ENCODE measurements at places on chromosomes 6 and 20. TPM values are rescaled to one million over a fixed set of nuclear protein-coding genes. Genes with fewer than 3 reads are reported as not detected.

DNA sequence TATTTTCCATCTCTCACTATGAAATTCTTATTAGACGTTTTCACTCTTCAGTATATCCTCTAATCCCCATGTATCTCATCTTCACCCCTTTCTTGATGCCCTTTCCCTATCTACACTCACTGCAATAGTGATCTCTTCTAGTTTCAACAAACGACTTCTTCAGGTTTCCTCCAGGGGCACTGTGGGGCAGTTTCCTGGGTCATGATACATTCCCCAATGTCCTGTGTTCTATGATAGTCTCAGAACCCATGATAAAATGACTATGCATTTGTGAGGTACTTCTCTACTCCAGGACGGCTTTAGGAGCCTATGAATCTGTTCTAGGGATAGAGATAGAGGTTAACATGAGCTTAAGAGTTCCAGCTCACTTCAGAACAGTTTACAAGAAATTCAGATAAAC lies 183.3 kb downstream of the FOXC1 start:
- H3K36me3 ChIP-seq: no peaks in the 10 kb centered on the region
- no peak overlapping the region for H3K4me3 ChIP-seq
- H3K27ac ChIP-seq: no peak overlapping the region
- DNase-seq: no peak
- H3K4me1 ChIP-seq: peaks cover 3% of the 10 kb centered on the region

DNA sequence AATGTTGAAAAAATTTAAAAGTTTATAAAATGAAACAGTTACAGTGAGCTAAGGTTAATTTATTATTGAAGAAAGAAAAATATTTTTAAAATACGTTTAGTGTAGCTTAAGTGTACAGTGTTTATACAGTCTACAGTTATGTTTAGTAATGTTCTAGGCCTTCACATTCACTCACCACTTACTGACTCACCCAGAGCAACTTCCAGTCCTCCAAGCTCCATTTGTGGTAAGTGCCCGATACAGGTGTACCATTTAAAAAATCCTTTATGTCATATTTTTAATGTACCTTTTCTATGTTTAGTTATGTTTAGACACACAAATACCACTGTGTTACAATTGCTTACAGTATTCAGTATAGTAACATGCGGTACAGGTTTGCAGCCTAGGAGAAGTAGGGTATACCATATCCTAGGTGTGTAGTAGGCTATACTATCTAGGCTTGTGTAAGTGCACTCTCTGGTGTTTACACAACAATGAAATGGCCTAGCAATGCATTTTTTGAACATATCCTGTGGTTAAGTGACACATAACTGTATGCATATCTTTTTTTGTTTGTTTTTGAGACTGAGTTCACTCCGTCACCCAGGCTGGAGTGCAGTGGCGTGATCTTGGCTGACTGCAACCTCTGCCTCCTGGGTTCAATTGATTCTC lies 26.3 kb downstream of the FLRT3 start:
- no peak overlapping the region for H3K27ac ChIP-seq
- H3K27me3 ChIP-seq: no peaks in the 10 kb centered on the region
- H3K4me1 ChIP-seq: no peaks in the 10 kb centered on the region
- no peak overlapping the region for H3K4me3 ChIP-seq

- no peak overlapping the region for H3K4me3 ChIP-seq
- no peaks in the 10 kb centered on the region for H3K27me3 ChIP-seq
- H3K4me1 ChIP-seq: no peaks in the 10 kb centered on the region
- H3K36me3 ChIP-seq: no peaks in the 10 kb centered on the region
- H3K27ac ChIP-seq: no peak overlapping the region
Observed at GRCh38 chr6:126308362-126308761, 31.6 kb upstream of the CENPW start.

GRCh38 chr20:60262967-60263603 lies 304.9 kb downstream of the CDH26 start:
- no peak overlapping the region for H3K27ac ChIP-seq
- H3K4me1 ChIP-seq: no peaks in the 10 kb centered on the region
- H3K27me3 ChIP-seq: peaks cover 39% of the 10 kb centered on the region
- no peak for DNase-seq
- no peaks in the 10 kb centered on the region for H3K36me3 ChIP-seq

DNA sequence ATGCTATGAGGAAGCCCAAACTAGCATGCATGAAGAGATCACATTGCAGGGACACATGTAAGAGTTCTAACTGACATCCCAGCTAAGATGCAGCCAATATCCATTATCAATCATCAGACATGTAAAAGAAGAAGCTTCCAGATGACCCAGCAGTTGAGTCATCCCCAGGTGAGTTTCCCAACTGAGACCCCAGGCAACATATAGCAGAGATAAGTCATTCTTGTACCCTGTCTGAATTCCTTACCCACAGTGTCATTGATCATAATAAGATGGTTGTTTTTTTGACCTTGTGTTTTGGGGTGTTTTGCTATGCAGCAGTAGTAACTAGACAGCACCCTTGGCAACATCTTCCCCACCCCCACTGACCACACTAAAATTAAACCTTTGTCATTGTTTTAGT lies 18.9 kb downstream of the SIRPD start:
- H3K27me3 ChIP-seq: peaks cover 2% of the 10 kb centered on the region
- no peak overlapping the region for H3K27ac ChIP-seq
- no peak for DNase-seq
- no peaks in the 10 kb centered on the region for H3K36me3 ChIP-seq

GRCh38 chr6:5531161-5531560 lies 269.8 kb downstream of the FARS2 start:
- H3K27me3 ChIP-seq: no peaks in the 10 kb centered on the region
- no peak for DNase-seq
- no peaks in the 10 kb centered on the region for H3K4me1 ChIP-seq
- H3K36me3 ChIP-seq: no peaks in the 10 kb centered on the region
- no peak overlapping the region for H3K4me3 ChIP-seq

DNA sequence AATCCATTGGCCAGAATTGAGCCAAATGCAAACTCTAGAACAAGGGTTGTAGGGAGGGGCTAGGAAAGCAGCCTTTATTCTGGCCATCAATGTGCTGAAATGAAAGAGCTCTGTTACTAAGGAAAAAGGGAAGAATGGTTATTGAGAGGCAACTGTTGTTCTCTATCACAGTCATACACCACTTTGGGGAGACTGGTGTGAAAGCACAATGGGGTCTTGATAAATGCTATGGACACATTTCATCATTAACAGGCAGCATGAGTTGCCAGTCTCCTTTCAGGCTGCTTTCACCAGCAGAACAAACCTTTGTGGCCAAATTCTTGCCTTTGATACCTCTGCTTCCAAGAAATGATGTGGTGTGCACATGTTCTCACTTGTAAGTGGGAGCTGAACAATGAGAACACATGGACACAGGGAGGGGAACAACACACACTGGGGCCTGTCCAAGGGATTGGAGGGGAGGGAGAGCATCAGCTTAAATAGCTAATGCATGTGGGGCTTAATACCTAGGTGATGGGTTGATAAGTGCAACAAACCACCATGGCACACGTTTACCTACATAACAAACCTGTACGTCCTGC lies 86.2 kb downstream of the CDS2 start:
- no peak overlapping the region for H3K27ac ChIP-seq
- DNase-seq: no peak
- peaks cover 8% of the 10 kb centered on the region for H3K4me1 ChIP-seq

- no peaks in the 10 kb centered on the region for H3K36me3 ChIP-seq
- no peak overlapping the region for H3K27ac ChIP-seq
- no peak for DNase-seq
Observed at GRCh38 chr6:80907831-80908230, 801.4 kb downstream of the BCKDHB start.

DNA sequence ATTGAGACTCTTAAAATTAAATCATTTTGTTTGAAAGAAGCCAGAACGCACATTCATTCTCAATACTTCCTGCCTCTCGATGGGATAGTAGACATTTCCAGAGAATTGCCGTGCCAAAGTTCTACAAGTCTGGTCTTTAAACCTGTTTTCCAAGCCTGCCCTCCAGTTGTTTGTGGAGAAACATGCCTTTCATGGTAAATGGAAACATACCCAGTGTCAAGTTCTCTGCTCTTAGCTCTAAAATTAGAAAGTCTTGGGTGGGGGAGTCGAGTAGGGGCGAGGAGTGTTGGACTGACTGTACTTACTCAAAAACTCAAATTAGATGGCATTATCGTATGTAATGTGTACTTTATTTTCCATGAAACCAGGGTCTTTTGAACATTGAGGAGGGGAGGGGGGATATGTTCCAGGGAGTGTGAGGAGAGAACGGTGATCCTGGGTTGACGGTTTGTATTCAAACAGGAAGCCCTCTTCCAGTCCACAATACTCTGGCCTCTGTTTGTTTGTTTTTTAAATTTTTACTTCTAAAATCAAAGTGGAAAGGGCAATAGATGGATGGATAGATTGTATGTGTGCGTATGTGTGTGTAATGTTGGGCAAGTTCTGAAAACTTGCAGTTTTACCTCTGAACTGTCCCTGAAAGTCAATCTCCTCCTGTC lies 106.8 kb upstream of the ARMC2 start:
- H3K36me3 ChIP-seq: no peaks in the 10 kb centered on the region
- H3K27ac ChIP-seq: no peak overlapping the region
- peaks cover 35% of the 10 kb centered on the region for H3K4me1 ChIP-seq
- no peaks in the 10 kb centered on the region for H3K27me3 ChIP-seq
- no peak for DNase-seq

GRCh38 chr6:100457311-100457990 lies 7.3 kb downstream of the SIM1 start:
- H3K27me3 ChIP-seq: peaks cover 100% of the 10 kb centered on the region
- H3K4me3 ChIP-seq: no peak overlapping the region
- DNase-seq: no peak

- no peak for DNase-seq
- no peaks in the 10 kb centered on the region for H3K4me1 ChIP-seq
- no peak overlapping the region for H3K4me3 ChIP-seq
- no peak overlapping the region for H3K27ac ChIP-seq
Observed at GRCh38 chr6:11309947-11310665, 77.6 kb upstream of the NEDD9 start.

GRCh38 chr6:139325125-139325524 lies 33.3 kb upstream of the TXLNB start:
- peaks cover 5% of the 10 kb centered on the region for H3K4me1 ChIP-seq
- no peak for DNase-seq

- DNase-seq: no peak
- peak overlapping the region; percentile 16 for H3K27ac ChIP-seq
- peaks cover 14% of the 10 kb centered on the region for H3K4me1 ChIP-seq
- H3K4me3 ChIP-seq: no peak overlapping the region
Observed at GRCh38 chr20:37382482-37383120, 36.7 kb downstream of the SRC start.

DNA sequence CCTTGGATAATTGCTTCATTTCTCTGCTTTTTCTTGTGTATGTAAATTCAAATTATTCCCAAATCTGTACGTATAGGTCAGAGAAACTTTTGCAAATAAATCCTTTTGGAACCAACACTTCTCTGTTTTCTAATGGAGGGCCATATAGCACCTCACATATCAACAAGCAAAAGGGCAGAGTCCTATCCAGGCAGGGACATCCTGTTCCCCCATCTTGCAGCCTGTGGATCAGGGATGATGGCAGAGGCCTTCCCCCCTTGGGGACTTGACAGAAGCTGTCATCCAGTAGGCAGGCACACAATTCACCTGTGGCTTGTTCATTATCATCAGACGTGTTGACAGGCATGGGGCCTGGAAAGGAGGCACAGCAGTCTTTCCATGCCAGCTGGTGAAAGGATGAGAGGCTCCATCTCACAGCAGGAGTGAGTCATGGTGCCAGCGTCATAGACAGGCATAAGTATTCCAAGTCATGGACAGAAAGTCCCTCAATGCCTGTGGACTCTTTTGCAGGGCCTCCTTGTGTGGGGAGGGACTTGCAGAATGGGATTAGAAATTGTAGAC lies 31.8 kb upstream of the PLEKHG1 start:
- no peak for DNase-seq
- no peaks in the 10 kb centered on the region for H3K4me1 ChIP-seq
- H3K4me3 ChIP-seq: no peak overlapping the region
- peaks cover 15% of the 10 kb centered on the region for H3K27me3 ChIP-seq

GRCh38 chr6:142301651-142302391 lies at the start of gene ADGRG6:
Gene ADGRG6, plus strand, starts transcription at chr6:142302007. Its CDS starts 323 bp downstream, at chr6:142302330.
- H3K4me3 ChIP-seq: peak within 1 kb of the TSS; percentile 68
- peaks cover 22% of the 10 kb centered on the region for H3K4me1 ChIP-seq
- DNase-seq: peak; percentile 81
- H3K36me3 ChIP-seq: no peaks in the 10 kb centered on the region
- peak within 1 kb of the TSS; percentile 84 for H3K27ac ChIP-seq
- no peaks in the 10 kb centered on the region for H3K27me3 ChIP-seq

DNA sequence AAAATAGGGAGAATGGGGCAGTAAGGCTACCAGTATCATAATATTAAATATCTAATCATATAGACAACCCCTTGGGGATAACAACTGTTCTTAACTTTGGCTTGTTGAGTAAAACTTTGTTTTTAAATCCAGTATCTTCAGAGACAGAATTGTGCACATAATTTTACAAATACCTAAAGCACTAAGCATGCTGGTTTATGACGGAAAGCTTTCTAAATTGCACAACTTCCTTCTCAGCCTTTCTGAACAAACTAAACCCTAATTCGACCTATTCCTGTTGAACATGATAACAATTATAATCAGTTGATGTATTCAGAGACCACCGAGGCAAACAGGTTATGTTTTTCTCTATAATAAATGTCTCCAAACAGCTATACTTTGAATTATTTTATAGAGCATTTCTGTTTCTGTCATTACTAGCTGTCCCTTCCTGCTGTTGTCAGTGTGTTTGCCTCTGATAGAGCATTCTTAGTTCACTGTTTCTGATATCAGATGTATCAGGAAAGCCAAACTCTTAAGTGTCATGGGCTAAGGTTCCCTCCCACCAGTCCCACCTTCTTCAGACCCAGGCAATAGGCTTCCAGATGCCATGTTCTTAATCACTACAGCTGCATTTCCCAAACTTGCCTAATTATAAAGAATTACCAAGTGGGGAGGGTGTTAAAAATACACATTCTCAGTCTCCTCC lies 8.7 kb downstream of the ZHX3 start:
- no peak overlapping the region for H3K4me3 ChIP-seq
- no peaks in the 10 kb centered on the region for H3K36me3 ChIP-seq
- peaks cover 16% of the 10 kb centered on the region for H3K4me1 ChIP-seq
- H3K27me3 ChIP-seq: no peaks in the 10 kb centered on the region
- no peak overlapping the region for H3K27ac ChIP-seq
- DNase-seq: no peak

DNA sequence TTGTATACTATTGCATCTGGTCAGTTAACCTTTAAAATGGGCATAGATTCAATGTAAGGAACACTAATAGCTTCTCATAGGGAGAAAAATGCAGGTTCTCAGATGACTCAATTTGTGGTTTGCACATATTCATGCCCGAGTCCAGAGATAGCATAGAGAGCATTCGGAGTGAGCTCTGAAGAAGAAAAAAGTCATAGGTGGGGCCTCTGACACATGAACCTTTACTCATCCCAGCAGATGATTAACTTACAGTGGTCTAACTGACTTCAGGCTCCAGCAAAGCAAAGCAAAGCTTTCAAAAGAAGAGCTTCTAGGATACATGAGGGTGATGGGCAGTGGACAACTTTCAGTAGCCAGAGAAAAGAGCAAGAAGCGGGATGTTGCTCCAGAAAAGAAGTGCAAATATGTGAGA lies 55.3 kb upstream of the BTN3A2 start:
- no peak for DNase-seq
- H3K27ac ChIP-seq: no peak overlapping the region
- no peaks in the 10 kb centered on the region for H3K36me3 ChIP-seq
- no peak overlapping the region for H3K4me3 ChIP-seq

TMEM239 gene
- not detected for total RNA-seq

WFDC12 gene
- total RNA-seq: not detected

C6orf15 gene
- 6.8 TPM for total RNA-seq

DCBLD1 gene
- total RNA-seq: 4.4 TPM

COL20A1 gene
- not detected for total RNA-seq

DDO gene
- total RNA-seq: 1.1 TPM

SNX3 gene
- total RNA-seq: 97.4 TPM

ELOVL2 gene
- total RNA-seq: 0.18 TPM

RNF39 gene
- 40.7 TPM for total RNA-seq

Data from suprapubic skin (tissue), 4 donors.